ENCODE measurements at places on chromosomes 5 and 9. TPM values are rescaled to one million over a fixed set of nuclear protein-coding genes. Genes with fewer than 3 reads are reported as not detected.

DNA sequence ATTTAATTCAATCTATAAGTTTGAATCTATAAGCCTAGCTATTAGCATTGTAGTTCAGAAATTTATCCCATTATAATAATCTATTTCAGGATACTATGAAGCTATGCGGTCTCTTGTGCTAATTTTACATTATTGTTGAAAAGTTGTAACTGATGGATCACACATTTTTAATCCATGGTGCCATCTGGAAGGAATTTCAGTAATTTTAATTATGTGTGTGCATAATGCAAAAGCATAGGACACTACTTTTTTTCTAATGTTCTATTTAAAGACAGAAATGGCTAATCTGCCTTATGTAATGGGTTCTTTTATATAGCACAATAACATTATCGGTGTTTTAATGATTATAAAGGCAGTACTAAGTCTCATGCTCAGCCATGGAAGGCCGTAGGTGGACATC is 90.6 kb downstream of the HOMER1 start:
- no peak for DNase-seq

- no peak for DNase-seq
Measured at GRCh38 chr5:156794687-156795086, 55.4 kb upstream of the PPP1R2B start.

The DAPK1 gene
- 28.9 TPM for total RNA-seq

DNA sequence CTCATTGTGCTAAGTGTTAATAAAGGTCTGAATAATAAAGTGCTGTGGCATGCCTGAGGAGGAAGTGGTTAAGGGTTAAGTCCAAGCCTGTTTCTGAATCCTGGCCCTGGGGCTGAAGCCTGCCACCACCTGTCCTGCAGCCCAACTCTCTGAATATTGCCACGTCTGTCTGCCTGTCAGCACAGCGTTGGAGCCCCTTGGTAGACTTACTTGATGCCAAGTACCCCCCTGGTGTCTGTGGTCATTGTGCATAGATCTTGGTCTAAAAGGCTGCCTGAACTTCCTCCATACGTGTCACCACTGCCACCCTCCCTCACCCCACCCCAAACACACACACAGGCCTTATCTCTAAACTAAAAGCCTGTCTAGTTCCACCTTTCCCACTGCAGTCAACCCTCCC is 35.4 kb upstream of the SLC2A8 start:
- no peak for DNase-seq

DNA sequence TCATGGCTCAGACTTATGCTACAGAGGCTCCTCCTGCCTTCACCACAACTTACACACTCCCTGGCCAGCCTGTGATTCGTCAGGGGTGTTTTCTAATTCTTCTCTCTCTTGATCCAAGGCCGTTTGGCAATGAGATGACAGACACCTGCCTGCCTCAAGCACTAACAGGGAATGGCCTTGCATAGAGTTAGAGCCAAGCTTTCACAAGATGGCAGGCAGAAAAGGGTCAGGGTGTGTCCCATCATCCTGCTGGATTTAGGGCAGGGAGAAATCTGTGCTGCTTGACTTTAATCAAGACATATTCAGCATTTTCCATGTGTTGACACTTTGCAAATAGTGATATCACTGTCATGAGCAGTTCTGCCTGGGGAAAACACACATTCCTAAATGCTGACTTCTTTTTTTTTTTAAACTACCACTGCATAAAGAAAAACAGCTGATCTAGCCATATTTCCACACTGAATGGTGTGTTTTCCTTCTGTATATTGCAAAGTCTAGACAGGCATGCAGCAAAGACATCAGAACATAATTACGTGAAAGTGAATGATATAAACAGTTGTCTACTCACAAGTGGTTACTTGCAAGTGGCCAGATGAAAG is 95.0 kb upstream of the SLC25A48 start:
- DNase-seq: peak; percentile 56

The PCDHGA5 gene
- total RNA-seq: 6.1 TPM

The FAM169A gene
- total RNA-seq: 1.8 TPM
